Uterus (tissue), 4 donors: ENCODE measurements at places on chromosomes 7 and 10. TPM values are rescaled to one million over a fixed set of nuclear protein-coding genes. Genes with fewer than 3 reads are reported as not detected.

BMPER gene
- total RNA-seq: 3.7 TPM

PCLO gene
- total RNA-seq: 4.4 TPM

PON1 gene
- not detected for total RNA-seq

GNAI1 gene
- total RNA-seq: 17.2 TPM
